ENCODE measurements at places on chromosomes 7 and 10.
A peak's percentile ranks its signal among the peaks of the same experiment; 100 is the strongest.

GRCh38 chr7:46179061-46179610 lies 258.1 kb upstream of the IGFBP3 start:
- no peak for DNase-seq

- peak; percentile 55 for DNase-seq
Measured at GRCh38 chr10:73888514-73888913, 14.2 kb upstream of the CAMK2G start.

DNA sequence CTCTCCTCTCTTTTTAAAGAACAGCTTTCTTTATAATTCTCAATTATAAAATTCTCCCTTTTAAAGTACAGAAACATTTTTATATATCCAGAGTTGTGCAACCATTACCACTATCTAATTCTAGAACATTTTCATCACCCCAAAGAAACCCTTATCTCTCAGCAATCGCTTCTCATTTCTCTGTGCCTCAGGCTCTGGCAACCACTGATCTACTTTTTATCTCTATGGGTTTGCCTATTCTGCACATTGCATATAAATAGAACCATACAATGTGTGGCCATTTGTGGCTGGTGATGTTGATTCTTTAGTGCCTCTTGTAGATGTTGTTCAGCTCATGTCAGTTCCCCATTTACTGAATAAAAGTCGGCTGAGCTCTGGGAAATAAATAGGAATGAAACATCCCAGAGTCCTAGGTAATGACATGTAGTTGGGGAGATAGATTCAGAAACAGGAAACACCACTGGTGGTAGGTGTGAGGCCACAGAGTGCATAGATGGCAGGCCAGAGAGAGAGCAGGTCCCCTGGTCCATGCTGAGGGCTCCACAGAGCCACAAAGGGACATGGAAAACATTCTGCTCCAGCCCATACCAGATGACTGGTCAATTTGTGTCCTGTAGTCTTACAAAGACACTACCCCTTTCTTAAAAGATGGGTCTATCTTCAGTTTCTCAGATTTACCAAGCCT lies 126.5 kb downstream of the PLPP4 start:
- no peak for DNase-seq

DNA sequence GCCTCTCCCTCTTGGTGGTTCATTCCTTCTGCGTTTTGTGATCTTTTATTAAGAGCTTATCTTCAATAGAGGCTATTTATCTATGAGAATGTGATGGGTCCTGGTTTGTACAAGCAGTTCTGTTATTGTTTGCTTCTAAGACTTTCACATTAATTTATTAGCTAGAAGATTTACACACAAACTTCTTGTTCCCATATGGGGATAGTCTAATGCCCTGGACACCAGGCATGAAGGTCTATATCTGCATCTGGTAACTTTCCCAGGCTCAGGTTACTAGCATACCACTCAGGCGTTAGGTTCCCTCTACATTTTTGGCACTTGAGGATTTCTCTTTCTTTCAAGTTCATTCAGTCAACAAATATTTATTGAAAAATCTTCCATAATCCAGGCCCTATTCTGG lies 7.7 kb downstream of the XPNPEP1 start:
- DNase-seq: no peak

DNA sequence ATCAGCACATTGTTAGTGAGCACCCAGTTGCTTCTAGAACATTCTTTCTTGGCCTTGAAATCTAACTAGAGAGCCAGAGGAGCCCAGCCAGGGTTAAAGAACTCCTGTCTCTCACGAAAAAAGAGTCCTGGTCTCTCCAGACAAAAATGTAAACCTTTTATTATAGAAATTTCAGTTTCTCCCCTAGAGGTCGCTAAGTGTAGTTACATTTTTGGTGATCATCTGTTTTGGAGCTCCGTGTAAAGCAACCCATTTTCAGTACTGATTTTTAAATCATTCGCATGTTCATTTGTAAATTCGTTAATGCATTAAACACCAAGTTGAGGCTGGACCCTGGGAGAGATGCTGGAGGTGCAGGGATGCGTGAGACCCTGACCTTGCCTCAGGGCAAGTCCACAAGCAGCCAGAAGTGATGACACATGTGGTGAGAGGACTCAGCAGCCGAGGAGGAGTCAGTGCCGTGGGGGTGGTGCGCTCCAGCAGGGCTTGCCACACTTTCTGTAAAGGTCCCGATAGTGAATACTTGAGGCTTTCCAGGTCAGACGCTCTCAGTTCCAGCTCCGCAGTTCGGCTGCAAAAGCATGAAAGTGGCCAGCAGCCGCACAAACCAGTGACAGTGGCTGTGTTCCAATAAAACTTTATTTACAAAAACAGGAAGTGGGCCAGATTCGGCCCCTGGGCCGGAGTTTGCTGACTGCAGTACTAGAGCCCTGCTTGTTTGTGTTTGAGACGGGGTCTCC lies 578.6 kb upstream of the FOXK1 start:
- DNase-seq: no peak

DNA sequence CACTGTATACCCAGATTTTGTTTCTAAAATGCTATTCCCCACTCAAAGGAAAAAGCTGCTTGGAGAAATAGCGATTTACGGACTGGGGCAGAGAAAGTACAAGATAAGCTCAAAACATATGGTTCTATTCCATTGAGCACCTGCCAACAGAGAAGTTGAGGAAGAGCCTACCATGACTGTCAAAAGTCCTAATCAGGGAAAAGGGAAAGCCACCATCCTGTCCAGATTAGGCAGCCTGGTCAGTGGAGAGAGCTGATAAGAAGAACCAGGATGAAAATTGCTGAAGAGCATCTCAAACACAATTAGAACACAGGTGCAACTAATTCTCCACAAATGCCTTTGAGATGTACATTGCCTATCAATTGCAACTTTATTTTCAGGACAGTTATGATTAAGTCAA lies 104.1 kb downstream of the MYOF start:
- no peak for DNase-seq

- DNase-seq: no peak
Measured at GRCh38 chr7:8221101-8221495, 40.9 kb downstream of the ICA1 start.

DNA sequence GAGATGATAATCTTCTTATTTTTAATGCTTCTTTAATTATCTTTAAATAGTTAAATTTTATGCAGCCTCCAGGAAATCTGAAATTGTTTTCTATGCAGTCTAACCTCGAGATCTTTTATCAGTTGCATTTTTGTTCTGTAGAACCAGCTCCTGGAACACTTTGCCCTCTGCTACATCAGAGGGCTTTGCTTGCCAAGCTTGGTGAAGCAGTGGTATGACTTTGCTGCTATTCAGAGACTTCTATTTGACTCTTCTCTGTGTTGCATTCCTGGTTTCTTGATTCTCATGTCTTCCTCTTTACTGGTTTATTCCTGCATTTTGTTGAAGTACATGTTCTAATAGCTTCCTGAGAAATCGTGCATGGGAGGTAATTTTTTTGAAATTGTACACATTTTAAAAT lies 163.7 kb upstream of the TMEM229A start:
- no peak for DNase-seq

DNA sequence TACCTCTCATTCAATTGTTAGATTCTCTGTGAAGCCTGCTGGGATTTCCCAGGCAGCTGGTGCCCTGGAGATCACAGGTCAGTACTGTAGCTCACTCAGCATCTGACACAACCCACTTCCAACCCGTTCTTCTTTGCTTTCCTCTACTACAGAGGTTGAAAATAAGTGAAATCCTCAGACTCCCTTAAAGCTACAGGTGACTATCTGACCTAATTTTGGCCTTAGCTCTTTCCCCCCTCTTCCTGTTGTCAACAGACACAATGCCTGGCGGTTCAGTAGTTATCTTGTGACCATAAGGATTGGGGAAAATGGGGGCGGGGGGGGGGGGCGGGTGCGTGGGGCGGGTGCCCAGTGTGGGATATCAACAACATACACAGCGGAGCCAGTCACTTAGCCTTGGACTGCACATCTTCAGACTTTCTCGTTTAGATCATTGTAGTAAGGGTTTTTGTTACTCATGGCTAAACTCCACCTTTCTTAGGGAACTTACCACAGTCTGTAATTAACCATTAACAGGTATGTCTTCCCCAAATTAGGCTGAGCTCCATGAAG lies 37.8 kb downstream of the MTPN start:
- DNase-seq: no peak

GRCh38 chr7:129741743-129742213 lies 130.3 kb downstream of the NRF1 start:
- DNase-seq: peak; percentile 85

DNA sequence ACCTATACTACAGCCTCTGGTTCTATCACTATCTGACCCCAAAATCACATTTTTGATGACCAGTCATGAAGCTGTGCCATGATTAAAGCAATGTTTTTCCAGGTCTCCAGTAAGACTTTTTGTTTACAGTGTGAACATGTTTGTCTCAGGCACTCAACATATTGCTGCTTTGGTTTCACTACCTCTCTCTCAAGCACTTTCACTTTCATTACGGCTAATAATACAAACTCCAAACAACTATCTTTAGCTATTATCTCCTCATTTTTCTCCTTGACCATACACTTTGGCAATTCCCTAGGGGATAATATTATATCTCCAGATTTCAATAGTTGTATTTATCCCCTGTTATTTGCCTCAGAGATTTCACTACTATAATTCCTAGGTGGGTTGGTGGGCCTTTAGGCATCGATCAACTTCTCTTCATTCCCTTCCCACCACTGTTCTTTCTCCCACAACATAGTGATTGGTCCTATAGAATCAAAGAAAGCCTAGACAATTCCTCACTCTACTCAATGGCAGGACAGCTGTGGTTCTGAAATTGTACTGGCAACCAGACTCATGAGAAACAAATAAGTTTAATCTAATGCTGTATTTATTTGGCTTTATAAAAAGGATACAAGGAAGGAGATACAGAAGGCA lies 261.4 kb upstream of the ZWINT start:
- DNase-seq: peak; percentile 33

DNA sequence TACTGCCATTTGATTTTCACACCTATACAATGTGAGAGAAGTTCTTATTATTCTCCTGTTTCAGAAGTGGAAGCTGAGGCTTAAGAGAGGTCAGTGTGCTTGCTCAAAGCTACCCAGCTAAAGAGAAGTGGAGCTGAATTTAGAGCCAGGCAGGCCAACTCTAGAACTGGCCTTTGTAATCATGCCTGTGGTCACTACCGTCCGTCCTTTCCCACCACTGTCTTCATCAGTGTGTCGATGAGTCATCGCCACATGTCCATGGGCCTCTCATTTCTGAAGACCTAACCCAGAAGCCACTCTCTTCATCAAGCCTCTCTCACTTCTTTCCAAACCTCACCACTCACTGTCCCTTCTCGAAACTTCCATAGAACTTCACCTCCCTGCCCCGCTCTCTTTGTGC lies 237.8 kb downstream of the KIAA1217 start:
- no peak for DNase-seq

GRCh38 chr7:40516376-40516775 lies 381.6 kb downstream of the SUGCT start:
- DNase-seq: no peak

DNA sequence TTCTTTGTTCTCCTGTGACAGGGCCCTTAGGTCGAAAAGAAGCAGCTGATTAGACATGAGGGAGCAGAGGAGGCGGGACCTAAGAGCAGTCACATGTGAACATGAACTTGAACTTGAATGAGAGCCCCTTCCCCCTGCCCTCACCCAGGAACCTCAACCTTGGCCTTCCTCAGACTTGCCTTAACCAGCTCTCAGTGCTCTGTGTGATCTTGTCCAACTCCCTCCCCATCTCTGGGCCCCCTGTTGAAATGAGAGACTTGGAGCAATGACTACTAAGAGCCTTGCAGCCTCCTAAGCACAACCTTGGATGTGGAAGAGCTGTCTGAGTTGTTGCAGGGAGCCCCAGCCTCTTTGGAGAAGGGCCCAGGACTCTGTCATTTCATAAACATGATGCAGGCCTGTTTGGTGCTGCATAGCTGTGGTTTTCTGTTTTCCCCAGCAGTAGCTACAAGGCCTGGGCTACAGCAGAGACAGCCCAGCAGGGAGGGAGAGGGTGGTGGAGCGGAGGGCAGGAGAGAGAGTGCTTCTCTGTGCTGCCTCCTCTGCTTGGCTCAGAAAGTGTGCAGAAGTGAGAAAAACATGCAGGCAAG lies 123.9 kb upstream of the ZMIZ1 start:
- DNase-seq: no peak

- no peak for DNase-seq
Measured at GRCh38 chr10:64813391-64813790, 1292.2 kb downstream of the REEP3 start.

GRCh38 chr10:79242620-79243152 lies 104.6 kb upstream of the PPIF start:
- peak; percentile 68 for DNase-seq

- no peak for DNase-seq
Measured at GRCh38 chr7:38504684-38505083, 126.5 kb downstream of the AMPH start.

DNA sequence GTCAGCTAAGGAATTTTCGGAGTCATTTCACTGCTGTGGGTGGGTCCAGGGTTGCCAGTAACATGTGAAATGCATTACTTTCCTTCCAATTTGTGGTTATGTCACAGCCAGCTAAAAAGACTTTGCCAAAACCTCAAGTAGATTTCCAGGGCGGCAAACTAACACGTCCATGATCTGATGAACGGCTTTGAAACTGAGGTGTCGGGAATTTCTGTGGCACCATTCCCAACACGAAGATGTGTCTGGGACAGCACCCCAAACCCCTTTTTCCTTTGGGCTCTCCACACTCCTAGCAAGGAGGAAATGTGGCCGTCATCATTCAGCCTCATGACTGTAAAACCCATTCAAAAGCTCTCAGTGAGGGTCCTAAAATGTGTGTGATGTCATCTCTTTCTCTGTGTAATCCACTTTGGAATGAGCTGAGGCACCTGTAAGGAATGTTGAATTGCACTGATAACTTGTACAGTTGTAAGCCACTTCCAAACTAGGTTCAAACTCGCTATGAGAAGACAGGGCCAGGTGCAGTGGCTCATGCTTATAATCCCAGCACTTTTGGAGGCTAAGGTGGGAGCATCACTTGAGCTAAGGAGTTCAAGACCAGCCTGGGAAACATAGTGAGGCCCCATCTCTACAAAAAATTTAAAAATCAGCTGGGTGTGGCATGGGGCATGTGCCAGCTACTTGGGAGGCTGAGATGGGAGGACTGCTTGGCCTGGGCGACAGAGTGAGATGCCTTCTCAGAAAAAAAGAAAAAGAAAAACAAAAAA lies 146.1 kb upstream of the FRMD4A start:
- DNase-seq: no peak

DNA sequence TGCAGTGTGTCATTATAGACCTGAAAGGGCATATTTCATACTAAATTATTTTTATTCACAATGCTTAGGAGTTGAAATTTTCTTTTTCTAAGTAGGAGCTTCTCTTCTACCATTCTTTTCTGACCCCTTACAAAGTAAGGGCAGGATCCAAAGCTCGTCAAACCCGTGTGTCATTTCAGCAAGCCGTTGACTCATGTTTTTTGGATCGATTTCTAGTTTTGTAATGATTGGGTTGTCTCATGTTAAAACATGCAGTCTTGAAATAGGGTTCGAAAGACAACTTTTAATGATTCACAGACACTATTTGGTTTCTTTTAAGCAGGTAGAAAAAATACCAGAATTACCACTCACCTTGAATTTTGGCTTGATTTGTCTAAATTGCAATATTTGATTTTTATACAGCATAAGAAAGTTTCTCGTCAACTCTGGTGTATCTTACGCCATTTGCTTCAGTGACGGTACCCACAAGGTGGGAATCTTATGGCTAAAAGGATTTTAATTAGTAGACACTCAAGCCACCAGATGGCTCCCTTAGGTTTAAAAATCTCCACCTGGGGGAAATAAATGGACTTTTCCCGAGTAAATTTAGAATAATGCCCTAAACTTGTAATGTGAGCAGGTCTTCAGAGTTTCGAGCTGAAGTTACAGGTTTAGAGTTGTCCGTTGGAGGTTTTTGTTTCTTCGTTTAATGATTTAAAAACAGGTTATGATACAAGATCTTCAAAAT lies 283.4 kb downstream of the CCDC3 start:
- DNase-seq: no peak

- DNase-seq: no peak
Measured at GRCh38 chr7:41889472-41889871, 186.6 kb upstream of the INHBA start.

Measured in NCI-H510A treated with DMSO at 0.1 percent for 48 hours (cell line).